Brain (organoid and tissue), 16 donors: ENCODE measurements at places on chromosomes 13 and 19.
A peak's percentile ranks its signal among the peaks of the same experiment; 100 is the strongest.

GRCh38 chr13:99357131-99357596, 50.0 kb upstream of the GPR183 start:
- DNase-seq = no peak

GRCh38 chr13:44426461-44426860, 52.8 kb downstream of the SERP2 start:
- no peak for DNase-seq

- DNase-seq = peak; percentile 98
Measured at GRCh38 chr19:18279516-18280246, 1.7 kb downstream of the JUND start.

GRCh38 chr19:32624410-32624809, 43.4 kb downstream of the PDCD5 start:
- no peak for DNase-seq

- DNase-seq = no peak
Measured at GRCh38 chr19:30755581-30755980, 383.4 kb downstream of the ZNF536 start.

DNA sequence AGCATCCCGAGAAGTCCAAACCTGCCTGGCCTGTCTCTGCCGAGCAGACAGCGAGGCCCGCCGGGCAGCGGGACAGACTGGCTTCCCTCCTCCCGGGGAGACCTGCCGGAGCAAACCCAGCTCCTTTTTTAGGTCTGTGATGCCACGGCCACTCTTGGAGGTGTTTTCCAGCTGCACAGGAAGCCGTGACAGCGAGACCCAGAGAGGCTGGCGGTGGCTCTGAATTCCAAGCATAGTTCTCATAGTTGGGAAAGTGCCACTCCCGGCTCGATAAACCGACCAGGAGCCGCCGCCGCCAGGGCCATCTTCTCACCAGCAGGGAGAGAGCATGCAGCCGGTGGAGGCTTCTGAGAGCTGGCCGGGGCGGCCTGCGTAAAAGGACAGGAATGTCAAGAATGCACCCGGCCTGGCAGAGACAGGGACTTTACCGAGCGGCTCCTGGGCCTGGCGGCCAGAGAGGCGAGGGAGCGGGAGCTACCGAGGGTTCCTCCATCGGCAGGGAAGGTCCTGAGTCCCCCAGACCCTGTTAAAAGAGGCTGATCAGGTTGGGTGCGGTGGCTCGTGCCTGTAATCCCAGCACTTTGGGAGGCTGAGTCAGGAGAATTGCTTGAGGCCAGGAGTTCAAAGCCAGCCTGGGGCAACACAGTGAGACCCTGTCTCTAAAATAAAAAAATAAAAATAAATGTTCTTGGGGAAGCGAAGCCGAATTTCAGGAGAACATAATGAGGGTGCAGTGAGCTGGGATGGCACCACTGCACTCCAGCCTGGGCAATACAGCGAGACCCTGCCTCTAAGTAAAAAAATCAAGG, 64.9 kb downstream of the GADD45B start:
- DNase-seq = no peak

GRCh38 chr13:113442985-113443362, 10.3 kb downstream of the ADPRHL1 start:
- DNase-seq = no peak

DNA sequence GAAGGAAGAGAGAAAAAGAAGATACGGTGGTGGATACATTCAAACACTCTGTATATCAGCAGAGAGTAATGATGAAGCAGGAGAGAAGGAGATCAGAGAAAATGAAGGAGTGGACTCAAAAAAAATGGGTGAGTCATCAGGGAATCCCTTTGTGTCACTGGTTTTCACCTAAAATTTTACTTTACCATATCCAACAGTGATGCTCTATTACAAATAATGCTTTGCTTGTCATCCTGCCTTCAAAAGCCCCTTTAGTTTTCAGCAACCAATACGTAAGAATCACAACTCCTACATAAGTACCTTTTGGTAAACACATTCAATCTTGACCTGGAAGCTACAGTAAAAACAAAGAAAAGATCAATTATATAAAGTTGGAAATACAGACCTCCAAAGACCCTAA, 88.8 kb downstream of the ENOX1 start:
- no peak for DNase-seq

- DNase-seq = no peak
Measured at GRCh38 chr19:3601021-3601420, 5.7 kb downstream of the TBXA2R start.

DNA sequence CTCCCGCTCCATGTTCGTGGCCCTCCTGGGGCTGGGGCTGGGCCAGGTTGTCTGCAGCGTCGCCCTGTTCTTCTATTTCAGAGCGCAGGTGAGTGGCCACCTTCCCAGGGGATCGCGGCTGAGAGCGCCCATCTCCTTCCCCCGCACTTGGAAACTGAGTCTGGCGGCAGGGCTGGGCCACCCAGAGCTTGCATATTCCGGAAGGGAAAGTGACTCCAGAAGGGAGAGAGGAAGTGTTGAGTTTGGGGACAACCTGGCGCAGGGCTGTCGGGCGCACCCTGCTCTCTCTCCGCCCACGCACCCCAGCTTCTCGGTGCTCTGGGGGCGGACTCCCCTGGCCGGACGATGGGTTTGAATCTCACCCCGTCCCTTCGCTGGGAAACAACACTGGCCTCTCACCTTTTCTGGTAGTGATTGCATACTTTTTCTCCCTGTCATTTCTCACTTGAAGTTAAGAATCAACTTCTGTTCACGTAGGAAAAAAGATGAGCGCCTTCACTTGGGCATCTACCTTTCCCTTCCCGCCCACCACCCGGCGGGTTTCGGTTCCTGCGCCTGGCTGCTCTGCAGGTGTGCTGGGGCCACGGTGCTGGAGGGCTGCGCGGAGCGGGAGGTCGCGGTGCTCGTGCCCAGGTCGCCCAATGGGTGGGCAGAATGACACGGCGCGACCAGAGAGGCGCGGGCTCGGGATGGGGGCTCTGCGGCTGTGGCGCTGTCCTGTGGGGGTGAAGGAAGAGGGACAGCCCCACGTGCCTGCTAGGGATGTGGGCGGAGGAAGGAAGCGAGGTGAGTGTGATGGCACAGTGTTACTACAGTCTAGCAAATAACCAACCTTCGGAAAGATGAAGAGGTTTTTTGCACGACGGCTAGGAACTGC, 721 bp downstream of the TNFSF11 start:
- DNase-seq = no peak
